Fibroblast of the aortic adventitia (primary cell): ENCODE measurements at places on chromosomes 7 and 10. TPM values are rescaled to one million over a fixed set of nuclear protein-coding genes. Genes with fewer than 3 reads are reported as not detected.

Gene CRYGN
- total RNA-seq, result 0.09 and 0.16 TPM in 2 replicates

DNA sequence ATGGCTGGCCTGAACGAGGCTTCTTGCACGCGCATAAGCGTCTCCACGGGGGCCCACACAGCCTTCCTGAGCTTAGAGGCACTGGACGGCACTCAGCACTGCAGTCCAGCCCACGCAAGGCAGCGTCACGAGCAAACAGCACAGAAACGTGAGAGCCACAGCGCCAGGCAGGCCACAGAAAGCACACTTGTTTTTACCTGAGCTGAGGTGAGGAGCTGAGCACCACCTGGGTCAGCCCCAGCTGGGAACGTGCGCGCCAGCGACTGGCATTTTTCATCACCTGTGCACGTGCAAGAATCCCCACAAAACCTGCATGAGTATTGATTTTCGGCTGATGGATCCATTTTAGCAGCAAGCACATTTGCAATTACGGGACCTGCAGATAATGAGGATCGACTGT, 26.7 kb downstream of the IQCE start:
- DNase-seq, result no peak

DNA sequence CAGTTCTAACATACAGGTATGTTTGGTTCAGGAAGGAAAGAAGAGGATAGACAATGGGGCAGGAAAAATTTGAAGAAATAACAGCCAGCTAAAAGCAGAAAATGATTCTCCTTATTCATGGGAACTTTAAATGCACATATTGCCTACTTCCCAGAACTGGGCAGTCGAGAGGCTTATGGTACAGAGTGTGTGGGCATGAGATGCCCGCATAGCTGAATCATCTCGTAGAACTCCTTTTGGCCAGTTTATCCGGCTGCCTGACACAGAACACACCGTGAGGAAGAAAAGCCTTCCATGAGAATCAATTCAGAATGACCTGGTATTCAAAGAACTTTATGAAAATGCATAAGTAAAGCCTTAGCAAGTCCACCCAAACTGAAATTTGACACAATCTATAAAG, 471.6 kb downstream of the SH2D4B start:
- no peak for DNase-seq

- DNase-seq, result no peak
Observed at GRCh38 chr10:50538555-50539398, 85.0 kb downstream of the SGMS1 start.

- DNase-seq, result no peak
Observed at GRCh38 chr7:117116211-117116610, 162.9 kb downstream of the ST7 start.

DNA sequence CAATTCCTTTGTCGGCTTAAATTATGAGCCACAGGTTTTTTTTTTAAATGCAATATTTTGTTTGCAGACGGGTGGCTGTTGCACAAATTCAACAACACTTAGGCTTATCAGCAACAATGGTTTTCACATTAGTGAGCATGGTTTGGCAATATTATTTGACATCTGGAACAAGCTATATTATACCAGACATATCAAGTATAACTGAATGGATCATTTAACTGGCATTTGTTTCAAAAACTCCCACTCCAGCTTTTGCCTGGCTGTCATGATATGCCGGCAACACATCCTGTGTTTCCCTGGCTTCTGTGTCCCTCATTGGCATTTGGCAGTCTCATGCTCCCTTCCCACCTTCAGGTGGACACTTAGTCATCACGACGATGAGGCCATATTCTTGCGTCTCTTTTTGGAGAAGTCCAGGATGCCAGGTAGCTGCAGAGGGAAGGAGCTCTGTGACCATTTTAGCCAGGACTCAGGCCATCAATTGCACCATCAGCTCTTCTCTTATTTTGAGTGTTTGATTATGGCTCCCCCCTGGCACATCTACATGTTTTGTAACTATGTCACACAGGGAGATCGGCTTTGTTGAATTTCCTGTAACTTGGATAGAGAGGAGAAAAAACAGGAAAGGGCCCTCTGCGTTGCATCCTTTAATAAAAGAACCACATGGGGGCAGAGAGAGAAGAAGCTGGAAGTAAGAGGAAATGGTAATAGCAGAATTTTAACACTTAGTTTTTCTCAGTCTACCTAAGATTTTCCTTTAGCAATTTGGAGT, 413.9 kb downstream of the LRMDA start:
- no peak for DNase-seq

- DNase-seq, result peak; percentile 31
Observed at GRCh38 chr7:30206491-30206890, 71.7 kb downstream of the MTURN start.

DNA sequence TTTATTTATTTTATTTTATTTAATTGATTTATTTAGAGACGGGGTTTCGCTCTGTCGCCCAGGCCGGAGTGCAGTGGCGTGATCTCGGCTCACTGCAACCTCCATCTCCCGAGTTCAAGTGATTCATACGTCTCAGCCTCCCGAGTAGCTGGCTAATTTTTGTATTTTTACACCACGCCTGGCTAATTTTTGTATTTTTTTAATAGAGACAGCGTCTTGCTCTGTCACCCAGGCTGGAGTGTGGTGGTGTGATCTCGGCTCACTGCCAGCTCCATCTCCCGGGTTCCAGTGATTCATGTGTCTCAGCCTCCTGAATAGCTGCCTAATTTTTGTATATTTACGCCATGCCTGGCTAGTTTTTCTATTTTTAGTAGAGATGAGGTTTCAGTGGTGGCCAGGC, 34.2 kb downstream of the AP5Z1 start:
- DNase-seq, result no peak

Gene HOXA5
- total RNA-seq, result 0.72 and 2.4 TPM in 2 replicates

Gene AKR1C8
- not detected in 2 replicates for total RNA-seq

DNA sequence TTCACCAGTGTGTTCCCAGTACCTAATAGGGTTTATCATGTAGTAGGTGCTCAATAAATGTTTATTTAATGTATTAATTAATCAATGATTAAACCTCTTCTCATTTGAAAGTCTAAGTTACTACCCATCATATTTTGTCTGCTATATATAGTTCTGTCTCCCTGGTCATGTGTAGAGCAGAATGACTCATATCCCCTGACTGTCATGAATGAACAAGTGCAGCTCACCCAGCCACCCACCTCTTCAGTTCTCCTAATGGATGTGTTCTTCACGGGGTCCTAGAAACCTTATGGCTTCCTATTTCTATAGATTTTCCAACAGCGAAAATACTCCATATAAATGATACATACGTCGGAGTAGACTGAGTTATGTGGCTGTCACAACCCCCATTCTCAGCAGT, 64.5 kb downstream of the HIF1AN start:
- DNase-seq, result no peak

Gene ZNF804B
- total RNA-seq, result not detected in 2 replicates

GRCh38 chr10:75029857-75030256, 81.6 kb upstream of the SAMD8 start:
- DNase-seq, result peak; percentile 71

- no peak for DNase-seq
Observed at GRCh38 chr10:112374724-112375541, 1.0 kb downstream of the ACSL5 start.

- DNase-seq, result no peak
Observed at GRCh38 chr10:131207584-131208532, 103.7 kb downstream of the TCERG1L start.

DNA sequence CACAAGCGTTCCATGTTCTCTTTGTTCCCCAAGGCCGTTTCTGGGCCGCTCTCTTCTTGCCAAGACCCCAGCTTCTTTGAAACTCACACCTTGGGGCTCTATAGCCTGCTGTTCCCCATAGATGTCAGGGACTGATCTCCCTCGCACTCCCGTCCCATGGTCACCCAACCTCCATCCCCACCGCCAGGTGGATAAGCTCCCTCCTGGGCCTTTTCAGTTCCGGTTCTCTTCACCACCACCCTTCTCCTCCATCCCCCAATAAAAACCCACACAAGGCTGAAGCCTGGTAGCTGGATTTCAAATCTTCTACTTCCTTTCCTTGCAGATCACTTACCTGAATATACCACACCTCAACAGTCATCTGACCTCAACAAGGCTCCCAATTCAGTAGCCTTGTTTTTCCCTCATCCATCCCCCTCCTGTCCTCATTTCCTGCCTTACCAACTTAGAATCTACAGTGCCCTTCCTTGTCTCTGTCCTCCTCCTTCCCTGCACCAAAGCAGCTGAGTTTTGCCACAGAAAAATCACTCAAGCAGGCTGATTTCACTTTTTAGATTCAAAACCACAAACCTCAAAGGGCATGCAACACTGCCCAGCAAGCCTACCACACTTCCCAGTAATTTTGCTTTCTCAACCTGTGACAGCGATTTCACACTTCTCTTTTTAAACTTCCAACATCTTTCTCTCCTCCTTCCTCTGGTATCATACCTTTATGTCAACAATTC, 7.7 kb downstream of the SLC37A3 start:
- peak; percentile 27 for DNase-seq

- DNase-seq, result no peak
Observed at GRCh38 chr7:137755846-137756651, 90.7 kb downstream of the DGKI start.

Gene RASSF4
- total RNA-seq, result 1.9 and 3.8 TPM in 2 replicates

DNA sequence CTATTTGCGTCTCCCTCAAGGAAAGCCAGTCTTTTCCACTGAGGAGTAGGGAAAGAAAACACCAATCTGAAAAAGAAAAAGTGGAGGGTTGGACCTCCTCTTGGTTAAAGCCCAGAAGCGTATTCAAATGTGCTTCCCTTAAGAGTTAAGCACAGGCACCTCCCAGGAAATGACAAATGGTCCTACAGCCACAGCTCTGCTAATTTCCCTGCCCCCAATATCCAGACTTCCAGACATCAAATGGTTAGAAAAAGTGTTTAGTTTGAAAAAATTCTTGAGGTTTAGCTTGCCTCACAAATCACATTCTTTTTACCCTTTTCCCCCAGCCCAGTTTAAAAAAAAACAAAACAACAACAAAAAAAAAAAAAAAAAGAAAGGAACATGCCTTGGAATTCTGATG, 19.0 kb upstream of the COL1A2 start:
- peak; percentile 99 for DNase-seq

Gene WEE2
- under 0.01 TPM in 1 of 2 replicates, not detected in the other for total RNA-seq

DNA sequence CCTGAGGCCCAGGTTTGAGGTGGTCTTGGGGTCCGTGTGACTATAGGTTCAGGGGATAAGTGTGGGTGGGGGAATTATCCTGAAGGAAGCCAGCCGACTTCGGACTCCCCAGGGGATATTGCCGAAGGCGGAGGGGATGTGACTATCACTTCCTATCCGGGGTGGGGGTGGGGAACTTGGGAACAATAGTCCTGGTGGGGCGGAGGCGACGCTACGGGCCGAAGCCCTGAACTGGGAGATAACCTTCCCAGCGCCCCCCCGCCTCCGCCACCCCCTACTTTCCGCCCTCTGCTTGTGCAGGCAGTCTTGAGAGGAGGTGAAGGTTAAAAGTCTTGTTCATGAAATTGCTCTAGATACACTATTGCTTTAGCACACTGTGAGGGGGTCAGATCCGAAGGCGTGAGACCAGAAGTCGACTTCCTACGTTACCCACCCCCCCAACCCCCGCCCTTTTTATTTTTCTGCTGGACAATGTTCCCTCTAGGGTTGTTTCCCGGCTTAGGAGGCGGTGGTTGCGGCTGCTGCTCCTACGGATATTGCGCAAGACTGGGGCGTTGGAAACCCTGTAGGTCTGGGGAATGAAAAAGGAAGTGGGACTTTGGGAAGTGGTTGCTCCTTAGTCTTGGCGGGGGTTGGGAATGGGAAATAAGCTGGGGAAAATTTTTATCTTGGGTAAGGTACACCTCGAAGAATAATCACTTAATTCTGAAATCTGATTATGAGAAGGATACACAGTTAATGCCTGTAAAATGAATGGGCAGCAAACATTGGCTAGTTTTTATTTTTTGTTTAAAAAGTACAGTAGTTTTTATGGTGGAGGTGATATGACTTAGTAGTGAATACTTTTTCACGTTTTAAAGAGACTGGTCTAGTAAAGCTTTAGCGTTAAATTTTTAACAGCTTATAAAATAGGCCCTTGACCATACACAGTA, 1.5 kb downstream of the PTPN12 start:
- peak; percentile 95 for DNase-seq

Gene CCSER2
- total RNA-seq, result 40.8 and 49.6 TPM in 2 replicates

Gene EN2
- under 0.01 TPM in 1 of 2 replicates, not detected in the other for total RNA-seq

- no peak for DNase-seq
Observed at GRCh38 chr7:2689343-2689847, 1.4 kb downstream of the AMZ1 start.

DNA sequence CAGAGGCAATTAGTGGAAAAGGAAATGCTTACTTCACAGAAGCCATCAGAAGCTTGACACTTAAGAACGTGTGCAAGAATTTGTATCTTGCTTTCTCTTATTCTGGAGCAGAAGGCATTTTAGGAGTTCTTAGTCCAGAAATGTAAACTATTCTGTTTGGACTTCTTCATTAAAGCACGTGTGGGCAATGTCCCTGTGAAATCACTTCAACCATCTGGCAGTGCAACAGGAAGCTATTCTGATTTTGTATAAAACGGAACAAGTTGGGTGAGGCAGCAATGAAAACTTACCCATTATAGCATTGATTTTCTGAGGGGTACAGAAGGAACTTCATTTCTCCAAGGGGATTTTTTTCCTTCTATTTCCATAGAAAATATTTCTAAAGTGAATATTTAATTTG, 21.3 kb upstream of the ARHGAP21 start:
- no peak for DNase-seq

- no peak for DNase-seq
Observed at GRCh38 chr7:2985866-2986265, 57.8 kb downstream of the CARD11 start.

Gene RAMP3
- total RNA-seq, result not detected in 2 replicates

DNA sequence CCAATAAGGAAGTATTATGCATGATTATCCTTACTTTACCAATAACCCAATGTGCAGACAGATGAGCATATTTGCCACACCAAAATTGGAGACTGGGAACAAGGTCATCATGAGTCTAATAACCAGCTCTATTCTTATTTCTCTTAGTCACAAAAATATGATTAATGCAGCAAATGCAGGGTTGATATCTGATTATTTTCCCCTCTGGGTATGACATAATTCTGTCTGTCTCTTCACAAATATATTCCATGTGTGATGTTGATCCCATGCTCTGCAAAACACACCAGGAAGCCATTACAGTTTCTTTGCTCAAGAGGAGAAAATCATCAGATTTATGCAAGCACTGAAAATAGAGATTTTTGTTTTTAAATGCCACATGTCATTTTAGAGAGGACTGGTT, 196.5 kb upstream of the DGKB start:
- no peak for DNase-seq

Gene CCL24
- not detected in 2 replicates for total RNA-seq

- no peak for DNase-seq
Observed at GRCh38 chr10:34866848-34867247, 51.8 kb upstream of the PARD3 start.

GRCh38 chr7:30032310-30033125, 4.3 kb downstream of the PLEKHA8 start:
- peak; percentile 68 for DNase-seq

Gene FKBP6
- total RNA-seq, result not detected in 2 replicates

Gene DRGX
- not detected in 2 replicates for total RNA-seq

Gene FBXL15
- 5.2 and 39.6 TPM in 2 replicates for total RNA-seq

GRCh38 chr10:75755528-75755927, 324.1 kb downstream of the LRMDA start:
- DNase-seq, result no peak
